ENCODE measurements at places on chromosomes 12 and 14.

GRCh38 chr14:67517083-67517482 is 16.0 kb upstream of the PLEKHH1 start:
- no peak for DNase-seq

DNA sequence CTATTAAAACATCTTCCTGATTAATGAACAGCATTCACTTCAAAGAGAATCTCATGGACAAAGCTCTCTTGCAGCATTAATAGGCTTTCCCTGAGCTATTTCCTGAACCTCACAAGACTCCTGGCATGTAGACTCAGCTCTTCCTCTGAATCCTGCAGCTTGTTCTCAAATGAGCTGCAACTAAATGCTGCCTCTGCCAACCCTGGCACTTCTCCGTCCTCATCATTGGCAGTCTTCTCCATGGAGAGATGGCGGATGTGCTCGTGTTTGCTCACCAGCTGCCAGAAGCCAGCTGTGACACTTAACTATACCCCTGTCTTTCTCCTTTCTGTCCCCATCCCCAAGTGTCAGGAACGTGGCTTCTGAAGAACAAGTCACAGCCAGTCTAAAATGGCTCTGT is 232.1 kb downstream of the FOXN3 start:
- DNase-seq, result no peak

DNA sequence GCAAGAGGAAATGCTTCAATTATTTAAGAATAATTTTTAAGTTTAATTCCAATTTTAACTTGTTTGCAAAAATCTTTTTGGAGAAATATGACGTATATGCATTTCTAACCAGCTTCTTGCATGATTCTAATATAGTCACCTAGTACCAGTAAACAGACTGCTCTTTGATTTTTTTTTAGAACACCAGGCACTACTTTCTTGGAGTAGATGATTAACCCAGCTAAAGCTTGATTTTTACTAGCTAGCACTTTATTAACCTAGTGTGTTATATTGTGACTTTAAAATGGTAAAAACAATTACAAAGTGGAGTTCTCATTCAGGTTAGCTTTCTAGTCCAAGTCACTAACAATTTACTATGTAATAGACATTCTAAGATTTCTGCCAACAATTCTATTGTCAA is 32.6 kb upstream of the FGD4 start:
- DNase-seq, result no peak

DNA sequence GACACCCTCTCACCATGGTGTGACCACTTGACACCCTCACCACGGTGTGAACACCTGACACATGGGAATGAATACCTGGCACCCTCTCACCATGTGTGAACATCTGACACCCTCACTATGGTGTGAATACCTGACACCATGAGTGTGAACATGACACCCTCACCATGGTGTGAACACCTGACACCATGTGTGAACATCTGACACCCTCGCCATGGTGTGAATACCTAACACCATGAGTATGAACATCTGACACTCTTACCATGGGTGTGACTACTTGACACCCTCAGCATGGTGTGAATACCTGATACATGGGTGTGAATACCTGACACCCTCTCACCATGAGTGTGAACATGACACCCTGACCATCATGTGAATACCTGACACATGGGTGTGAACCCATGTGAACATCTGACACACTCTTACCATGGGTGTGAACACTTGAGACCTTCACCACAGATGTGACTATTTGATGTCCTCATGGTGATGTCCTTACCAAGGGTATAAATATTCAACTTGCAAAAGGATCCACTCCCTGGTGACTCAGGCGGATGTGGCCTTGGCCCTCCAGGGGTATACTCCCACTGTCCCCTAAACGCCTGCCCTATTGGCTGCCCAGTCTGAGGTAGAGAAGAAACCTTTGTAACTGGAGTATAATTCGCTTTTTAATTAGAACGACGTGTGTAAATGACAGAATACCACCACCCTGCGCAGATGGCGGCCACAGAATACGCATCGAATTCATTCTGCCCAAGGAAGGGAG is 29.1 kb downstream of the RFLNA start:
- peak; percentile 27 for DNase-seq

DNA sequence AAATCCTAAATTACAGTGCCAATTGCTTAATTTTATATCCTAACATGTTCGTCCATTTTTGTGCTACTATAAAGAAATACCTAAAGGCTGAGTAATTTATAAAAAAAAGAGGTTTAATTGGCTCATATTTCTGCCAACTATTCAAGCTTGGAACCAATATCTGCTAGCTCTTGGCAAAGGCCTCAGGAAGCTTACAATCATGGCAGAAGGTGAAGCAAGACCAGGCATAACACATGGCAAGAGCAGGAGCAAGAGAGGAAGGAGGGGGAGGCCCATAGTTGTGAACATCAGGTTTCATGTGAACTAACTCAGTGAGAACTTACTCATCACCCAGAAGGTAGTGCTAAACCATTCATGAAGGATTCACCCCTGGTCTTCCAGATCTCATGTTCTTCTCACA is 494.3 kb downstream of the CCER1 start:
- DNase-seq, result peak; percentile 4

- DNase-seq, result no peak
Observed at GRCh38 chr12:111074559-111074958, 154.2 kb upstream of the MYL2 start.

GRCh38 chr12:56768424-56768823 is 5.3 kb downstream of the HSD17B6 start:
- DNase-seq, result no peak
